Mesothelial cell of epicardium (in vitro differentiated cells): ENCODE measurements at places on chromosomes 4 and X.

- no peak for DNase-seq
Observed at GRCh38 chrX:38363046-38363445, 10.6 kb downstream of the OTC start.

DNA sequence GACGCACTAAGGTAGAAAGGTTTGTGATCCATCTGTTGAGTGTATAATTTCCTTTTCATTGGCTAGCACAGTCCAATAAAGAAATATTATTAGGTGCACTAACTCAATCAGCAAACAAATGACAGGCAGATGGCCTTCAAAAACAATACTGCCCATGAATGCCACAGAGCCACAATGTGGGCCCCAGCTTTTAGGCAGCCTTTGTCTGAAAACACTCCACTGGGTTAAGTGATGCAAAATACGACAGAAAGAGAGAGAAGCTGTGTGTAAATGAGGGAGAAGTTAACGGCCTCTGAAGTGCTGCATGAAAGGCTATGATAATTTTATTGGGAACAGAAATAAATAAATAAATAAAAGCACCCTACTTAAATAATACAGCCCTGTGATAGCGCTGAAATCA lies 274.6 kb downstream of the NKX6-1 start:
- no peak for DNase-seq

GRCh38 chr4:107468156-107468555 lies 251.9 kb downstream of the PAPSS1 start:
- no peak for DNase-seq

GRCh38 chr4:14386196-14386595 lies 616.1 kb upstream of the CPEB2 start:
- no peak for DNase-seq

DNA sequence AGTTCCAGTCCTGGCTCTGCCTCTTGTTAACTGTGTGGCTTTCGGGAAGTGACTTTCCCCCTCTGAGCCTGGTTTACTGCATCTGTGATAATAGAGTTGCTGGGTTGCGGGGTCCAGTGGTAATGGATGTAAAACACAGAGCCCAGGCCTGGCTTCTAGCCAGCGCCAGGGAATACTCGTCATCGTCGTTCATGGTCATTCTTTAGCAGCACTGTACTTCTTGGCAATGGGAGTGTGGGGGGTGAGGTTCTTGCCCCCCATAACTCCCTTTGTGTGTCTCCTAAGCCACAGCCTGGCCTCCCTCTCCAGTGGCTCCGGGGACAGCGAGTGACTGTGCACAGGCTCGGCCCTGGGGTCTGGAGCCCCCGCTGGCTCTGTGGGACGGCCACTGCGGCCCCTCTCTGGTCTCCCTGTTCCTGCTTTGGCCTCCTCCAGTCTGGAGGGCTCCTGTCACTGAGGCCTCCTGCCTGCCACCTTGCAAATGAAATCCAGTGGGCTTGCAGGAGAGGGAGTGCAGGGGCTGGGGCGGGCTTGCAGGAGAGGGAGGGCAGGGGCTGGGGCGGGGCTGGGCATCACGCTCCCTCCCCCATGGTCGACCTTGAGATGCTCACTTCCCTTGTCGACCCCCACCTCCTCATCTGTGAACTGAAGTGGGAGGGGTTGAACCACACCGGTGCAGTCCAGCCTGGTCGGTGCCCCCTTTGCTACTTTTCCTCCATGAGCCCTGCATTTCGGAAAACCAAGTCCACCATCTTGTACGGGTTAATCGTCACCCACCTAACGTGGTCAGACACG lies 13.2 kb downstream of the PSAPL1 start:
- DNase-seq = peak; percentile 29

GRCh38 chrX:41085512-41085877 lies 250 bp downstream of the USP9X start:
- DNase-seq = peak; percentile 57

- no peak for DNase-seq
Observed at GRCh38 chr4:68257719-68258118, 12.2 kb upstream of the TMPRSS11B start.

- DNase-seq = no peak
Observed at GRCh38 chrX:7191681-7192110, 43.7 kb upstream of the PUDP start.

DNA sequence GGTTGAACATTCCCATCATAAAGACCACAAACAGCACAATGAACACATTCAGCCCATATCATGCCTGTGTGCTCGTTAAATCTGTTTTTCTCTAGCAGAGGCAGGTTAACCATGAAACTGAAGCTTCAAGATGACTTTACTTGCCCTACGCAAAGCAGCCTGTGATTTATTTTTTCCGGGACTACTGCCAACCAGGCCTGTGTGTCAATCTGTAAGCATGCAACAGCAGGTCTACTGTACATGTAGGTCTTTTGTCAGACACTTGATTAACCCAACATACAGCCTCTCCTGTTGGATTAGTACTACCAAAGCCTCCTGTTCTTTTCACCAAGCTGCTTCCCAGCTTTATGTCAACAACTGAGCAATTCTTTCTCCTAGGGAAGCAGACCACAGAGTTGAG lies 85.5 kb upstream of the ACSL1 start:
- no peak for DNase-seq

- DNase-seq = no peak
Observed at GRCh38 chrX:17414839-17415238, 39.8 kb downstream of the NHS start.
